Keratinocyte (primary cell): ENCODE measurements at places on chromosomes 2 and 18.

DNA sequence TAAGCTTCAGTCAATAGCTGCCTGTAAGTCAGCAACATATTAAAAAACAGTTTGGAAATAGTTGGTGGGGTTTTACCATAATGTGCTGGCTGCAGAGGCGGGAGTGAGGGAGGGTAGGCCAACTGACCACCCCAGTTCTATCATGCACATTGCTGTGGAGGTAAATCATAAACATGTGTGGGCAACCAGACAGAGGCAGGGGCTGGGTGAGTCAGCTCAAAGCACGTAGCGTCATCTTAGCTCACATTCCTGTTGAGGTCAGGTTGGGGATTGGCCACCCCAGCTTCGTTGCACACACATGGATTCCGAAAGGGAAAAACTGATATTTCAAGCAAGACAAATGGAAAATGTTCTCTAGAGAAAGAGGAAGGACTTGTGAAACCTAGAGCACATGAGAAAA lies 19.5 kb downstream of the GPR45 start:
- peak; percentile 40 for DNase-seq

DNA sequence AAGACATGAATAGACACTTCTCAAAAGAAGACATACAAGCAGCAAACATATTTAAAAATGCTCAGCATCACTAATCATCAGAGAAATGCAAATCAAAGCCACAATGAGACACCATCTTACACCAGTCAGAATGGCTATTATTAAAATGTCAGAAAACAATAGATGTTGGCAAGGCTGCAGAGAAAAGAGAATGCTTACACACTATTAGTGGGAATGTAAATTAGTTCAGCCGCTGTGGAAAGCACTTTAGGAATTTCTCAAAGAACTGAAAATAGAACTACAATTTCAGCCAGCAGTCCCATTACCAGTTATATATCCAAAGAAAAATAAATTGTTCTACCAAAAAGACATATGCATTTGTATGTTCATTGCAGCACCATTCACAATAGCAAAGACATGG lies 61.7 kb downstream of the STRADB start:
- no peak for DNase-seq

DNA sequence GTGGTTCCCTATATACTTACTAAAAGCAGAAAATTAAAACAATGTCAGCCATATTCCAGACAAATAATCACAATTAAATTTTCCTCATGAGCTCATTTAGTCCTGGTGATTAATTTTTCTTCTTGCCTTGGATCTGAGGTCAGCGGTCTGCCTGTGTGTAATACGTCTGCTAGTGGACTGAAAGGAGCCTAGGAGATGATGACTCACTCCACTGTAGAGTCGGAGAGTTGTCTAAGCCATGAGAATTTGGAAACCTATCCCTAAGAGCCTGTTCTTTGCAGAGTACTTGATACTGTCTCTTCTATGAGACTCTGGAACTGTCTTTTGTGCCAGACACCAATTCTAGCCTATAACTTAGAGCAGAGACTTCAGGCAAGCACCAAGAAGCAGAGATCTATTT lies 94.2 kb upstream of the RAB27B start:
- DNase-seq: peak; percentile 52

DNA sequence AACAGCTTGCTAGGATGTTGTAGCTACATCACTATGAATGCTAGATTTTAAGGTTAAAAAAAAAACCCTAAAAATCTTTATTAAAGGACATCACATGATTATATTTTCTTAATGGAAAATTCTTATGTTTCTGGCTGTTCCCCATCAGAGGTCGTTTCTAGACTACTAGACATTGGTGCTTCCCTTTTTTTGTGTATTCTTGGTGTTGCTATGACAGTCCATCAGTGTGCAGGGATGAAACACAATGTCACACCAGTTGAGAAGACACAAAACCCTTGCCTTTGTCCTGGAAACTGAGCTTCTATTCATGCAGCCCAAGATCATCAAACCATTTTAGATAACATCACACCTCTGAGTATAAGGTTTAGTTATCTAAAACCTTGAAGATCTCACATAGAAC lies 19.9 kb upstream of the TMEM131 start:
- DNase-seq: no peak

- no peak for DNase-seq
These were observed 60.8 kb downstream of the NPAS2 start for GRCh38 chr2:100880730-100881129.

GRCh38 chr2:96526615-96527285 lies 9.8 kb upstream of the ARID5A start:
- no peak for DNase-seq

- no peak for DNase-seq
These were observed 2.1 kb downstream of the CAPN10 start for GRCh38 chr2:240588669-240589068.

DNA sequence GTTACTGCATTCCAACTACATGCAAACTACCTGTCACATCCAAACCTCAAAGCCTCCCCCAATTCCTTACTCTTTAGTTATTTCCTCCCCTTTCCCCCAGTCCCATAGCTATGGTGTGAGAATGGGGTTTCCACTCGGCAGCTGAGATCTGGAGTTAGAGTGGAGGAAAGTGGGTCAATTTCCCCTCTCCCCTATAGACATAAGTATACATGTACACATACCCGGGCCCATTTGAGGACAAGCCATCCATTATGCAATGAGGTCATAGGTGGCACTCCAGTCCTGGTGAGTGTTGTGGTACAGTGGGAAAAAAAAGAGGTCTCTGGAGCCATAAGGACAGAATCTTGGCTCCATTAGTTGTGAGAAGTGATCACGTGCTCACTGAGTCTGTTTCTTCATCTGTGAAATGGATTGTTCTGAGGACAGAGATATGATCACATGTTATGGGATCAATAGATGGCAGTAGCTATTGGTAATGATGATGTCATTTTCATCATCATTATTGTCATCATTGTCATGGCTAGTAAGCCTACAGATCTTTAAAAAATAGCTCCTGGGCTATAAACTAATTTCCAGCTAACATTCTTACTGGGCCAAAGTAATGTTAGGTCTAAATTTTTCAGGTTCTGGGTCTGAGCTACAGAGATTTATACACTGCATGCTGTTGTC lies 119.0 kb downstream of the BCL2L11 start:
- DNase-seq: no peak

DNA sequence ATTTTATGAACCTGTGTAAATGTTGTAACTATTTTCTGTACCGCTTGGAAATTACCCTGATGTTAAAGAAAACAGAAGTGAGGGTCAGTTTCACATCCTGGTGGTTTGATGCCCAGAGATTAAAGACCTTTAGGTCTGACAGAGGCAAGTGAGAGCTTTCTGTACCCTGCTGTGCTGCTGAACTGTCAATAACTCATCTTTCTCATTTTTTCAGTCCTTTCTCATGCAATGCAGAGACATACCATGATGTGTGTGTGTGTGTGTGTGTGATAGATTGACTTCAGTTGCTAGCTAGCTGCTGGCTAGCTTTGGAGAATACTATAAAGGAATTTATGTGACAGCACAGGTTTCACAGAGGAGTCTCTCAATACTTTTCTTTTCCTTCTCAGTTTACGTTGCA lies 2025.6 kb upstream of the LRRTM1 start:
- DNase-seq: no peak

- no peak for DNase-seq
These were observed 83.9 kb downstream of the STPG4 start for GRCh38 chr2:47070920-47071824.

DNA sequence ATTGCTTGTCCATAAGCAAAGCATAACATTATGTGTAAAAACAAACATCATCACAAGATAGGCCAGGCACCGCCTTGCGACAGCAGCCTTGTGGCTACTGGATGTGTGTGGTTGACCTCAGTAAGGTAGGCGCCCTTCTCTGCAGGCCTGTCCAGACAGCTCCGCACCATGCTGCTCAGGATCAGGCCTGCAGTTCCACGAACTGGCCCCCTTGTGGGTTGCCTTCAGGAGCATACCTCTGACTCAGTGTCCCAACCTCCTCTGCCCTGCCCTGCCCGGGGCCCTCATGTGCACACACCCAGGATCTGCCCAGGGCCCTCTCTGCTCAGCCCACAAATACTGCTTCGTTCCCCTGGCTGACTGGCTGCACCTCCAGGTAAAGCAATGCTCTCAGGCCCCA lies 16.1 kb upstream of the ZNF236 start:
- peak; percentile 96 for DNase-seq

- DNase-seq: no peak
These were observed 9.4 kb upstream of the GPR17 start for GRCh38 chr2:127636248-127637235.

- no peak for DNase-seq
These were observed at the start of gene MLPH for GRCh38 chr2:237486819-237487448. Gene MLPH (plus strand): TSS chr2:237487251. CDS start chr2:237493427, 6,176 bp downstream.

DNA sequence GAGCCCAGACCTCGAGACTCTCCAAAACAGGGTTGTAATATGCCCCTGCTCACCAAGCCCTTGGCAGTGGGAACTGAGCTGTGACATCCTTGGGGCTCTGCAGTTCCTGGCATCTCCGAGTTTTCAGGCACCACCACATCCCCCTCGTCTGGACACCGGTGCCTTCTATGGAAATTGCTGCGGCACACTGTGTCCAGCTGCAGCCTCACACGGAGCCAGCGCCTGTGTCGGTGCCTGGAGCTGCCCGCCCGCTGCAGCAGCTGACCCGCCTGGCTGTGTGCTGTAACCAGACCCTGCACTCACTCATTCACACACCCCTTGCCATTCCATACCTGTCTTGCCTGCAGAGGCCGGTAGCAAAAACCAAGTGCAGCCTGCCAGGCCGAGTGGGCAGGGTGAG lies 11.8 kb downstream of the IWS1 start:
- DNase-seq: no peak

GRCh38 chr2:181138816-181139215 lies 158.4 kb downstream of the UBE2E3 start:
- DNase-seq: no peak

- DNase-seq: no peak
These were observed 69.1 kb upstream of the DTNB start for GRCh38 chr2:25742501-25742900.

DNA sequence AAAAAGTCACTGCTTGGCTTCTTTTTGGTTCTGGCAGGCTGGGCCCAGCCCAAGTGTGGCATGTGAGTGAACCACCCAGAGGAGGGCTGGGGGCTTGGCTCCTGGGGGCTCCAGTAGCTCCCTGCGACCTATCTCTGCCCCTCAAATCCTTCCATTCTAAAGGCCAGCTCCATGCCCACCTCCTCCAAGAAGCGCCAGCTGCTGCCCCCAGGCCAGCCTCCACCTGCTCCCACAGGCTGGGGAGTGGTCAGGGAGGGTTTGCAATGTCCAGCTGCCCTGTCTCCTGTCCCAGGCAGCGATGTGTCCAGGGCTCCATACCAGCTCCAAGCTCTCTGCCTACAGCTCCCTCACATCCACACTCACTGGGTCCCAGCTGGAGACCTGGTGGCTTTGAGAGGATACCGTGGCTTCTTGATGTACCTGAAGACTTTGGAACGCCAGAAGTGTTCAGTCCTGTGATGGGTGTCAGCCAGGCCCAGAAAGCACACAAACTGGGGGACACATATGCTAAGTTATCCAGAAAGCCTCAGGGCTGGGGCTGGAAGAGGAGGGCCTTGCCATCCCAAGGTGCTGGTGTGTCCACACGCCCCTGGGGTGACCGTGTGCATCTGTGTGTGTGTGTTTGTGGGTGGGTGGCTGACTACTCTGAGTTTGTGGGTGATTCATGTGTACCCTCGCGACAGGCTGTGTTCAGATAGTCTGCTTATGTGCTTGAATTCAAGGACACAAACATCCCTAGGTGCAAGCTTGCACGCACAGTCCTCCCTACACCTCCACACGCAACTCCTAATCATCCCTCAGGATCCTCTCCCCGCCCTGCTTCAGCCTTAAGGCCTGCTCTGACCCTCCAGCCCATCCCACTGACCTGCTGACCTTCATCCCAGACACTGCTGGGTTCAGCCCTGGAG lies 33.4 kb downstream of the ZFP36L2 start:
- DNase-seq: no peak

DNA sequence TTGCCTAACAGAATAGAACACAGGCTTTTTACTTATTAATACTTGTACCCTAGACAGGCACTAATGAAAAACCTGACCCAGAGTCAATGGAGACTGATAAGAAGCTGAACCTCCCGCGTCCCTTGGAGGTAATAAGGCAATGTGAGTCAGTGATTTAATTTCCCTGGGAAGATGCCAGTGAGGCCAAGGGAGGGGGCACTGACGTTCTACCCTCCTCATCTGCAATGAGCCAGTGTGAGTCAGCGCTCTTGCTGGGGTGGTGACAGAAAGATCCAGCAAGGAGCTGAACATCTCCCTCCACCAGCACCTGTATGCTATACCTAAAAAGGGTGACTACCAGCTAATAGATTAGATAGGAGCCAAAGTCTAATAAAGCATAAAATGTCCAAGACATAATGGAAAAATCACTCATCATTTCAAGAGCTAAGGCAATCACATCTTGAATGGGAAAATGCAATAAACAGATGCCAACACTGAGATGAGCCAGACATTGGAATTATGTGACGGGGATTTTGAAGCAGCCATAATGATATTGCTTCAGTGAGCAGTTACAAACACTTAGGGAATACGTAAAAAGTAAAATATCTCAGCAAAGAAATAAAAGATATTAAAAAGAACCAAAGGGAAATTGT lies 116.9 kb downstream of the TPGS2 start:
- DNase-seq: no peak

GRCh38 chr2:238690511-238690910 lies 157.4 kb upstream of the TWIST2 start:
- DNase-seq: no peak

DNA sequence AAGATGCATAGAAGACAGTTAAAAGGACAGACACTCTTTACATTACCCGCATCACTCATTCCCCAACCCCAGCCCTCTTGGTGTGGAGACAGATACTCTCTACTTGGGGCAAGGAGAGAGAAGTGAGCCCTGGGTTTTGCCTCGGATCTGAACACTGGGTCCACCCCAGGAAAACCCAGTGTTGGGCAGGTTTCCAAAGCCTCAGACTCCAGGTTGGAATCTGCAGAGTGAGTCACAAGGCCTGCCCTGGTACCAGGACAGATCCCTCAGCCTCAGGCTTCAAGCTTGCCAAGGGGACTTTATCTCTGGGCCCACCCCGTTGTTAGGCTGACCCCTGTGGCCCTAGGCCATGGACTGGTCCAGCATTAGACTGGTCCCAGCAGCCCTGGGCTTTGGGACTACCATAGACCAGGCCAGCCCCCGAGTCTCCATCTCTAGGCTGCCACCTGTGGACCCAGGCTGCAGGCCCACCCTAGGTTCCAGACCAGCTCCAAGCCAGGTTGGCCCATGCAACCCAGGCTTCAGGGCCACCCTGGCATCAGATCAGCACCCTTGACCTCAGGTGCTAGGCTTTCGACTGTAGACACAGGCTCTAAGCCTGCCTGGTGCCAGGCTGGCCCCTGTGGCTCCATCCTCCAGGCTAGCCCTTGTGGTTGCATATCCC lies 112.8 kb downstream of the GULP1 start:
- no peak for DNase-seq

- no peak for DNase-seq
These were observed 158.0 kb downstream of the LTBP1 start for GRCh38 chr2:33104726-33105125.

- no peak for DNase-seq
These were observed 160.9 kb upstream of the TTC39C start for GRCh38 chr18:23853448-23854195.
